NCI-H510A (cell line): ENCODE measurements at places on chromosomes 12 and 14.

DNA sequence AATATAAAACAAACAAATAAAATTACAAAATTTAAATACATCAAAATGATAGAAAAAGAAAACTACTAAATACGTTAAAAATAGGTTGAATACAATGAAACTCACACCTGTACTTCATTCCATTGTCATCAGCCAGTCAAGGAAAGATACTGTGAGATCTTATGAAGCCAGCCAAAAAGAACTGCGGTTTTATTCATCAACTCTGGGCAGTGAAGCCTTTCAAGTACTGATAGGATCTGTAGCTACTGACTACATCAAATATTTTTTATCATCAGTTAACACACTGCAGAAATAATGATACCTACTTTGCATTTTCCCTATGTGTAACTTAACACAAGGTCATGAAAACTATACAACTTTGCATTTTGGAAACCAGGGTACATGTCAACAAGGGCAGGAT lies 46.3 kb upstream of the FAR2 start:
- no peak for DNase-seq

DNA sequence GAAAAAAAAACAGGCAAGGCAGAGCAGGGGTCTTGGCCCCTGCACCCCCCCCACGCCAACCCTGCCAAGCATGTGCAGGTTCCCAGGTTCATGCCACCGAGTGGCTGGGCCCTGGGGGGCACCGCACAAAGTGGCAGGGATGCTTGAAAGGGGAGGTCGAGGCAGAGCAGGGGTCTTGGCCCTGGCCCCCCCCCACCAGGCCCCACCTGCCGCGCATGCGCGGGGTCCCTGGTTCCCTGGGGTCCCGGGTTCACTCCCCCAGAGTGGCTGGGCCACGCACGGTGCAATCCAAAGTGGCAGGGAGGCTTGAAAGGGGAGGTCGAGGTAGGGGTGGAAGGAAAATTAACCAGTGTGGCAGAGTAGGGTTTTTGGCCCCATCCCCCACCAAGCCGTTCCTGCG lies 312.2 kb downstream of the ALG10 start:
- no peak for DNase-seq

- DNase-seq = no peak
Measured at GRCh38 chr12:54051026-54051842, 2.4 kb upstream of the HOXC4 start.

- no peak for DNase-seq
Measured at GRCh38 chr12:64470495-64470894, 18.6 kb downstream of the TBK1 start.

GRCh38 chr14:64704143-64704742 lies at the start of gene PLEKHG3:
PLEKHG3 (plus strand) TSS chr14:64704424; CDS start chr14:64727632, 23,208 bp downstream.
- peak; percentile 70 for DNase-seq

GRCh38 chr12:112979041-112979680 lies 842 bp downstream of the OAS2 start:
- DNase-seq = no peak

DNA sequence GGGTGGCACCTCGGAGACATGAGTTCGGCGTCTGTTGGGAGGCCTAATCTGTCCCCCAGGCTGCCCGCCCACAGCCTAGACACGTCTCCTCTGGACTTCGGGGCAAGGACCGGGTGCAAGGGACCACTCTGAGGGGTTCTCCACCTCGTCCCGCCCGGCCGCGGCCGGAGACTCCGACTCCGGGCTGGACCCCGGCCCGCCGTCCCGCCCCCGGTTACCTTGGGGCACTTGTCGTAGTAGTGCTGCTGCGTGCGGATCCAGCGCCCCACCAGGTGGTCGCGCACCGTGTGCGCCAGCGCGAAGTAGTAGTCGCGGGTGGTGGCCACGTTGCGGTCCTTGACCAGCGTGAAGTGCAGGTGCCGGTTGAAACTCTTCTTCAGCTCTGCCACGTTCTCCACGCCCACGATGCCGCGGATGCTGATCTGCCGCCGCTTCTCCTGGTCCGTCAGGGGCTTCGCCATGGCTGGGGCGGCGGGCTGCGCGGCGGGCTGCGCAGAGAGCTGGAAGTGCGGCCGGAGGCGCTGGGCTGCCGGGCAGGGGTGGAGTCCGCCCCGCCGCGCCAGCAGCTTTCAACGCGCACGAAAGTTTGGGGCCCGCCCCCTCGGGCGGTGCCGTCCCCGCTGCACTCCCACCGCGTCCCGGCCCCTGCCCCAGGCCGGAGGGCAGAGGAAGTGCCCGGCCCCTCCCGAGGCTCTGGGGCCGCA lies at the start of gene PYGL:
Gene PYGL (minus strand): TSS at position 541 of the 704 bp plus-strand sequence. CDS start 80 bp downstream, at position 461.
- DNase-seq = peak; percentile 41

DNA sequence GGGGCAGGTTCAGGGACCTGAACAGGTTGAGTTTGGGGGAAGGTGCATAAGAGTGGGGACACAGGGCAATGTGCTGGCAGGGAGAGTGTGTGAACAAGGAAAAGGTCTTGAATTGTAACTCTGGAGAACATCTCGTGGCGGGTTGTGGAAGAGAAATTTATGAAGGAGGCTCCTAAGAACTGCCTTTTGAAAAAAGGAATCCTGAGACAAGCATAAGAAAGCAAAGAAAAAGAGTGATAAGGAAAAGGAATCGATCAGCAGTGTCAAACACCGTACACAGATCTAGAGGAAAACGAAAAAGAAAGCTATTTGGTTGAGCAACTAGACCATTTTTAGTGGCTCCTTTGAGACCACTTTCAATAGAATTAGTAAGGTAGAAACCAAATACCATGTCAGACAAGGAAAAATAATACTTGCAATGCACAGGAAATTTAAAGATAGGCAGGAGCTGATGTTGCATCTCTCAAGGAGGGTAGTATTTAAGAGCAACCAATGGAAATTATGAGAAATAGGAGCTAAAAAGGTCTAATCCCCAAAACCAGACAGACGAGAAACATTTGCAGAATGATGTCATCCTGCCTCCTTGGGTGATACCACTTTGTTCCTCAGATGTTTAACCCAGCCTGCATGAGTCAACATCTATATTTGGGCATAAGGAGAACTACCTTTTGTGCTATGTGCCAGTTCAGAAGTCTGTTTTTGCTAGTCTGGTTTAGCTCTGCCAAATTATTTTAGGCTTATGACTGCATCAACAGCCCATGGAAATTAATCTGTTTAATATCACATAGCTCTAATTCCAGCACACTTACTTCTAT lies 64.5 kb upstream of the STK38L start:
- no peak for DNase-seq

DNA sequence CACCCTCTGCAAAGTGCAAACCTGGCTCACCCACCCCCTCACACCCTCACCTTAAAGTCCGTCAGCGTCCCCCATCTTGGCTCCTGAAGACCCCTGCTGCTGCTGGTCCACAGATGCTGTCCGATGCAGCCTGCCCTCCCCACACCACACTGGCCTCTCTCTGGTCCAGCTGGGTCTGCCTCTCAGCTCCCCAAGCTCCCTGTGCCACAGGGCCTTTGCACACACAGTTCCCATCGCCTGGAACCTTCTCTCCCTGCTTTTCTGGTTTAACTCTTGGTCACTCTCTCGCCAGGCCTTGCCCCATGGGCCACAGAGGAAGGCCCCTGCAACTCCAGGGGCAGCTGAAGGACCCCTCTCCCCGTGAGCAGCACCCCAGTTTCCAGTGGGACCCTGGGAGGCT lies 44.9 kb downstream of the TESC start:
- DNase-seq = no peak

GRCh38 chr14:28102001-28102400 lies 664.6 kb upstream of the FOXG1 start:
- DNase-seq = peak; percentile 6

DNA sequence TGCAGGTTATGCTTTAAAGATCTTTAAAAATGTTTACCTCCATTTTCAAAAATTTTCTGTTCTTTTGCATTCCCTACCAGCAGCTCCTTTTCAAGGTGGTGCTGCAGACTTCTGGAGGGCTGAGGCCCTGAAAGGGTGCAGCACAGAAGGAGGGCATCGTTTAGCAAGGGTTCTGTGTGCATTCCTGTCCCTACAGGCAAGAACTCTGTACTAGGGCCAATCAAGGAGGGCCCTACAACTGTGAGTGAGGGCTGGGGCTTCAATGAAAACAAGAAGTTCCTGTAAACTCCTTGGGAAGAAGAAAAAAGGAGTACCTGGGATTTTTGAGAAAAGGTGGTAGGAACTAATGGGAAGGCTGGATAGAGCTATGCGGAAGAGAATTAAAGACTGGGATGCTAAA lies 50.7 kb upstream of the CSRP2 start:
- DNase-seq = no peak

GRCh38 chr12:97097734-97098133 lies 190.7 kb downstream of the NEDD1 start:
- no peak for DNase-seq

GRCh38 chr12:77830583-77831351 lies at the start of gene NAV3:
NAV3 (plus strand) TSS chr12:77830894; CDS start chr12:77831462, 568 bp downstream.
- no peak for DNase-seq

- no peak for DNase-seq
Measured at GRCh38 chr14:20522332-20522731, 17.0 kb downstream of the RNASE10 start.

DNA sequence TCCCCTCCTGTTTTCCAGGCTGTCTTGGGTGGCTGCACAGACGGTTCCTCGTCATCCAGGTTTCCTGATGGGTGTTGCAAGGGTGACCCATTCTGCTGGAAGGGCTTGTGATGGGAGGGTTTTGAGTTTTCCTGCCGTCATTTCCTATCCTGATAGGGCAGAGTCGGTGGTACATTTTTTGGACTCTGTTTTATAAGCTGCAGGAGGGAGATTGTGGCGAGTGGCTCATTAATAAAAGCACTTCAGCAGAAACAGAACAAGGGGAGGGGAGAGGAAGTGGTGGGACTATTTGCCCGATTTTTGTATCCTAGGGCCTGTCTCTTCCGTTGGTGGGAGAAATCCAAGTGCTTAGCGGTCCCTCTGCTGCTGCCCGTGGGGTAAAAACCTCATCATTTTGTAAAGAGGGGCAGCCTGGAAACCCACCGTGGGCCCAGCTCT lies 40.0 kb downstream of the TSPAN9 start:
- no peak for DNase-seq

DNA sequence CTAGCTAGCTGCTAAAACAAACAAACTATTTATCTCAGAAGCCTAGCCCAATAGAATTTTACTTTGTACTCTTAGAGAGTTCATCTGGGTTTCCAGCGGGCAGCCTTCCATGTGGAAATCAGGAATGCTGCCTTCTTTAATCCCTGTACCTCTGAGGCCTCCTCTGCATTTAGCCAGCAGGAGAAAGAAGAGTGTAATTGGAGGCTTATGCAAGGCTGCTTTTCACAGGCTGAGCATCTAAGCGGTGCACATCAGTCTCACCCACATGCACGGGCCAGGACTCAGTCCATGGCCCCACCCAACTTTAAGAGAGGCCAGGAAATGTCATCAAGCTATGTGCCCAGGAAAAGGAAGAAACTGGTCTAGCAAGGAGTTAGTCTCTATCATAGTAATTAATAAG lies 14.0 kb upstream of the PTGDR start:
- DNase-seq = no peak

DNA sequence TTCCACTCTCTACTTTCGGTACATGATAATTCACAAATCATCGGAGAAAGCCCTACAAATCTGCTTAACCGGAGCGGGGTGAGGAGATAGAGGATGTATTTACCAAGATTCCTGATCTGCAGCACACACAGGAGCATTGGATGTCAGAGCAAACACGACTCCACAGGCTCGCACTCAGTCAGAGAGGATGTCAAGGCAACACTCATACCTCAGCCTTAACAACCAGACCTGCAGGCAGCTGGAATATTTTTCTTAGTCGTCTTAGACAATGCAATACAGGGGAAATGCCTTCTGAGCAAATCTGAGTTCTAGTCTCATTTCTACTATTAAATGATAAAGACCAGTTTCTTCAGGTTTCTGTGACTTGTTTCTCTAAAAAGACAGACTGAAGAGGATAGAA lies 159.3 kb upstream of the CPNE8 start:
- DNase-seq = no peak

- no peak for DNase-seq
Measured at GRCh38 chr14:95651821-95652583, 34.2 kb upstream of the TCL1B start.

DNA sequence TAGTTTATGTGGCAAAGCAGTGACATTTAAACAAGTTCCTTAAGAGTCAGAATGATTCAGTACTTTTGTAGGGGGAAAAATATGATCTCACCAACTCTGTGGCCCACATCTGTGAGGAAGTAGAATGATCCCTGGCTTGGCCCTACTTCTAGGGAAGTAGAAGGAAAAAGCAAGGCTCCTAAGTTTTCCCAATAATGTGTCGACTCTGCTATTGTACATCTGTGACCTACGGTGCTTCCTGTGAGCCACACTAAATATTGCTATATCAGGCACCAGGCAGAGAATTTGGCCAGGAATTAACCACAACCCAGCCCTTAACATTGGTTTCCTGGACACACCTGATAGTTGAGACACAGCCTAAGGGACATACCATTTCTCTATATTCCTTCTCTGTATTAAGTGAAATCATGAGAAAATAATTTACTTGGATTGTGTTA lies 9.3 kb upstream of the NID2 start:
- no peak for DNase-seq

GRCh38 chr14:38262844-38263243 lies 7.0 kb upstream of the CLEC14A start:
- DNase-seq = no peak

- DNase-seq = no peak
Measured at GRCh38 chr12:121955258-121956237, 37.2 kb downstream of the CFAP251 start.

DNA sequence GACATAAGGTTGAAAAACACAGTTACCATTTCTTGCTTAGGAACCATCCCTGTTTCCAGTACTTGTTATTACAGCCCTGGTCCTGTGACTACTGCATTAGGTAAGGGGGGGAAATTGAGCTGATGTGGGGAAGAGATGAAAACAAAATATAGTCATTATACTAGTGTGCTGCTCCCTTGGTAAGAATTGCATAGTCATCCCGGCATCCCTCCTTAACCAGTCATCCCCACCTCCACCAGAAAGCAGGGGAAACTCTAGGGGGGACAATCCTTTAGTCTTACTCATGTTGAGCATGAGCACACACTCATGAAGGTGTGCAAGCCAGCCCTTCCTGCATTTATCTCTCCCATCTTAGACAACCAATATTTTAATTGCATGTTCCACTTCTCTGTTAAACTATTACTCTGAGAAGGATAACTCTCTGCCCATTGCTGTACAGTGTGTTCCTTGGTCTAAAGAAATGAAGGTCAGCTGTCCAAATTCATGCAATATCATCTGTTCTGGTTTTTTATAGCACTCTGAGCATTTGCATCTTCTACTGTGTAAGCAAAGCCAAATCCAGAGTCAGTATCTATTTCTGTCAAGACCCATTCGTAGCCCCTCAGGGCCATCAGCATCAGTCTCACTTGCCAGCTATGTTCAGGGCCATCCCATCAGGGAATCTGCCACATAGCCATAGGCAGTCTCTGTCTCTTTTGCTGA lies 46.8 kb downstream of the TMEM30B start:
- no peak for DNase-seq

DNA sequence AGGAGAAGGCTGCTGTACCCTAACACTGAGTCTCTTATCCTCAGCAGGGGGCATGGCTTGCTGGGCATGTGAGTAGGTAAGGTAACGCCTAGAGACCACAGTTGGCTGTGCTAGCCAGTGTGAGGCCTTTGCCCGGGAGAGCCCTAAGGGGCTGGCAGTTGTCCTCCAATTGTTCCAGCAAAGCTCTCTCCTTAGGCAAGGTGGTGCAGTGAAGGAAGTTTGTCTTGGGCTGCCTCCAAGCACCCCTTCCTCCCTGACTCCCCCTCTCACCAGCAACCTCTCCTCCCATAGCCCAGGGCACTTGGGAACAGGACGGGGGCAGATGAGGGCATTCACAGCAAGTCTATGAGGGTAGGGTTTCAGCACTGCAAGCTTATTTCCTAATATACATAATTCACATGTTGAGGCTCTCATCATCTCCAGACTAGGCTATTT lies 23.0 kb downstream of the LACRT start:
- DNase-seq = no peak

- no peak for DNase-seq
Measured at GRCh38 chr12:59164991-59165718, 244.9 kb upstream of the LRIG3 start.
